ENCODE measurements at places on chromosomes 7 and 10.

GRCh38 chr10:76911184-76911583 is 726.4 kb downstream of the KCNMA1 start:
- no peak for DNase-seq

GRCh38 chr7:131673576-131673975 is 117.1 kb upstream of the PODXL start:
- DNase-seq: no peak

DNA sequence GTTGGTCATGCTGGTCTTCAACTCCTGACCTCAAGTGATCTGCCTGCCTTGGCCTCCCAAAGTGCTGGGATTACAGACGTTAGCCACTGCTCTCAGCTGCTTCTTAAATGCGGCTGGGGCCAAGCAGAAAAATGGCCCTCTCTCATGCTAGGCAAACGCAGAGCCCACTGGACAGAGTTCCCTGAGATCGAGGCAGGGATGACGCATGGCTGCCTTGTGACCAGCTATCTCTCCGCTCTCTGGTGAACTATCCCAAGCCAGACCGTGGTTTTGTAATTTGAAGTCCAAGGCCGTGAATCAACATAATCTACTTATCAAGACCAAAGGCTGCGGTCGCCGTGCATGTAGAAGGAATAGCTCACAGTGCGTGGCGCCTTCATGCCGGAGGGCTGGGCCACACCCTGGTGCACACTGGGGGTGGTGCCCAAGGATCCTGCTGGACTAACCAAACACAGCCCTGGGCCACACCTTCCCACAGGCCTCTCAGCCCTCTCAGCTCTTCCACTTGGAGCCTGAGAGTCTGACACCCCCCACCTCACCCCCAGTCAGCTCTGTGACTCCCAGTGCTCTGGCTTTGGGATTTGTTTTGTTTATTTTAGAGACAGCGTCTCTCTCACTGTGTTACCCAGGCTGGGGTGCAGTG is 88.1 kb upstream of the CUX1 start:
- DNase-seq: no peak

GRCh38 chr10:104548090-104548489 is 93.0 kb upstream of the SORCS3 start:
- DNase-seq: no peak

DNA sequence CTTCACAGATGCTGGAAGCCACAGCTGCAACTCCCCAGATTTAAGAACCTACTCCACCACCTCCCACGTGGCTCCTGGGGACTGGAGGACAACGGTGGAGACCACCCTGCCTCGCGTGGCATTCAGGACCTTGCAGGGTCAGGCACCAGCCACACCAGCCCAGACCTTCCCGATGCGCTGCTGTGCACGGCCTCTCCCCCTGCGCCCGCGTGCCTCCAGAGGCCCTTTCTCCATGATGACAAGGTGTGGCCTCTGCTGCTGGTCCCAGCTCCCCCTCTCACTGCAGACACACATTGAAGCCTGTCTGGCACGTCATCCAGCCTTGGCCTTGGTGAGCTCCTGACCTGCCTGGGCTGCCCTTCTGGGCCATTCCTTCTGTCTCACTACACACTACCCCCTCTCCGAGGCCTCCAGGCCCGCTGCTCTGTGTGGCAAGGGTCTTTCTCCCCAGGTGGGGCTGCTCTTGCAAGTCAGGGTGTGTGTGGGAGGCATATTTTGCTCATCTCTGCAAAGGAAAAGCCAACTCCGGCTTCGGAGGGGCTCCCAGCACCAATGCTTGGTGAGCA is 254.8 kb downstream of the MAD1L1 start:
- DNase-seq: no peak

- DNase-seq: no peak
These were observed 602.5 kb downstream of the TNS3 start for GRCh38 chr7:46979439-46979838.

- DNase-seq: no peak
These were observed 88.2 kb upstream of the CCDC71L start for GRCh38 chr7:106749165-106749564.

- peak; percentile 50 for DNase-seq
These were observed 40.1 kb downstream of the IQUB start for GRCh38 chr7:123494193-123494796.

GRCh38 chr7:149871576-149871975 is 2.2 kb upstream of the ATP6V0E2 start:
- DNase-seq: peak; percentile 97

DNA sequence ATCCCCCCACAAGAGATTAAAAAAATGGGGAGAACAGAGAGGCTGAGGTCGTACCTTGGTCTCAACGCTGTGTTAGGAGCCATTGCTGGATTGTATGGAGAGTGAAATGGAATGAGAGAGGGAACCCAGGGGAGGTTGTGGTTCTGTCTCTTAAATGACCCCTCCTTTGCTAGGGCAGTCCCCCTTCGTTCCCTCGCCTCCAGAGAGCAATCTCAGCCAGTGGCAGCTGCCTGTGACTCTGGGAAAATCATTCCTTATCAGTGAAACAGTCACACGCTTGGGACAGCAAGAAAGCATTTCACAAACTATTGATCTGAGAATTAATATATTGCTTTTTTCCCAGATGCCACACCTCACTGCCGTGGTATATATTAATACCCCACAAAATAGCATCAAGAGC is 12.0 kb upstream of the CARD11 start:
- DNase-seq: no peak

DNA sequence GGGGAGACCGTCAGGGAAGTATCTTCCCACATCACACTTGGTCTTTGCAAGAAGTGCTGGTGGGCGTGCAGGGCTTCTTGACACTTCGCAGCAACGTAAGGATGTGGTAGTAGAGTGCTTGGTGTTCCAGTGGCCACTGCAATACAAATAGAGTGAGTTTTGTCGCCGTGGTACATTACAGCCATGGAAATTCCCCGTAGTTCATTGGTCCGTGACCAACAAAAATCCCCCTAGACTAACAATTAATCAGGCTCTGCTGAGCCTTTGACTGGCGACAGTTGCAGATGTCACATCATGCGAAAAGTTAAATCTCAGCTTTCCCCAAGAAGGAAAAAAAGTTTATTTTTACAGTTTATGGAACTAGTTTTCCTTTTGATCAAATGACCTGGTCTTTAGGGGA is 134.7 kb downstream of the MGMT start:
- peak; percentile 10 for DNase-seq

DNA sequence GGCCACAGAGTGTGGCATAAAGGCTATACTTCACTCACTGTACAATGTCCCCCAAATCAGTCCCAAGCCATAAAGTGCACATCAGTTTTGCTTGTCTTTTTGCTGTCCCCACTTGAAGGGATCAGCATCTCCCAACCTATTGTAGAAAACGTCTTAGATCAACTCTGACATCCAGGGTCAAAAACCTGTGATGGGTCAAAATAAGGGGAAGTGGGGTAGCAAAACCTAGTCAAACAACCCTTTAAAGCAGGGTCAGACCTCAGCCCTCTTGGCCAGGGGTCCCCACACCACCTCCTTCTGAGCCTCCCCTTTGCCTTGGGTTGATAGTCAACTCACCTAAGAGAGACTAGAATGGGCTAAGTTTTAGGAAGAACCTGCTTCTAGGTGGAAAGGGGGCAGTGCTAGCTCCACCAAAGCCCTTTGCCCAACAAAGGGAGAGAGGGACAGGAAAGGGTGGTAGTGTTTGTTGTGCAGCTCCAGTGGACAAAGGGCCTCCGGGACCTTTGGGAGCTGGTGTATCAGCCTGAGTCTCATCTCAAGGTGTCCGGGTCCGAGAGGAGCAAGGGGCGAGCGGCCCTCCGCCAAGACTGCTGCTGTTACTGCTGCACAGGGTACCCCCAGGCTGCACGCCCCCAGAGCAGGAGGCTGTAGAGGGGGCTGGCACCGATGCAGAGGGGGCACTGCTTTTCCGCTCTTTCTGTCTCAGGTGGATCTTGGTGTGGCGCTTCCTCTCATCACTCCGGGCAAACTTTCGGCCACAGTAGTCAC is 3.3 kb downstream of the EGR2 start:
- no peak for DNase-seq

DNA sequence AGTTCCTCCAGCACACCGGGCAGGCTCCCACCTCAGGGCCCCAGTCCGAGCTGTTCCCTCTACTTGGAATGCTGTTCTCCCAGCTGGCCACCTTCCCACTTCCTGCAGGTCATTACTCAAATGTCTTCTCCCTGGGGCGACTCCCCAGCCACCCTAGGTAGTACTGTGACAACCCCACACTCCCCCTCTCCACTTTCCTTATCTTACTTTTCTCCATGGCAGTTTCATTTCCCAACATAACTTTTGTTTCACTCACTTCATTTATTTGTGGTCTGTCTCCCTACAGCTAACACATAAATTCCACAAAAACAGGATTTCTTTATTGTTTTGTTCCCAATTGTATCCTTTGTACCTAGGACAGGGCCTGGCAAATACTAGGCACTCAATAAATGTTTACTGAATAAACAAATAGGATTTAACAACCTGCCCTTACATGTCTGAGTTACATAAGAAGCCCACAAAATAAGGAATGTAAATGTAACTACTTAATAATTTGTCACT is 76.5 kb downstream of the JAZF1 start:
- no peak for DNase-seq

DNA sequence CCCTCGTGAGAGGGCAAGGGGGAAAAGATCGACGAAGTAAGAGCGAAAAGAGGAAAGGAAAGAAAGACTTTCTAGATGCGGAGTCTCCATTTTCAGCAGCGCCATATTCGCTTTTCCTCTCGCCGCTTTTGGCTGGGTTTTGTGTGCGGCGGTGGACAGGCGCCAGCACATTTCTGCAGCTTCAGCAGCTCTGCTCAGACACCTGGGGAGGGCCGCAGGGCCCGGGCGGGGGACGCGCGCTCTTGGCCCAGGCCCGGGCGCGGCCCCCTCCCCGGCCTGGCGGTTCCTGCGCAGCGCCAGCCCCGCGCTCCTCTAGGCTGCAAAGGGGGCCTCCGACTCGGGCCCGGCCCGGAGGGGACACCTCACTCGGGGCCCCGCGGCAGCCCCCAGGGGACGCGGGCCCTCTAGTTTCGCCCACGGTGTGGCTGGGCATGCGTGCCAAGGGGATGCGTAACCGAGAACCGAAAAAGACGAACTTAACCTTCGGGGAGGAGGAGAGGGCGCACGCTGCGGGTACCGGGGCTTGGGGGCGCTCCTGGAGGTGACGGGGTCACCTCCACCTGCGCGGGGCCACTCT is 34.5 kb upstream of the EBLN1 start:
- no peak for DNase-seq

DNA sequence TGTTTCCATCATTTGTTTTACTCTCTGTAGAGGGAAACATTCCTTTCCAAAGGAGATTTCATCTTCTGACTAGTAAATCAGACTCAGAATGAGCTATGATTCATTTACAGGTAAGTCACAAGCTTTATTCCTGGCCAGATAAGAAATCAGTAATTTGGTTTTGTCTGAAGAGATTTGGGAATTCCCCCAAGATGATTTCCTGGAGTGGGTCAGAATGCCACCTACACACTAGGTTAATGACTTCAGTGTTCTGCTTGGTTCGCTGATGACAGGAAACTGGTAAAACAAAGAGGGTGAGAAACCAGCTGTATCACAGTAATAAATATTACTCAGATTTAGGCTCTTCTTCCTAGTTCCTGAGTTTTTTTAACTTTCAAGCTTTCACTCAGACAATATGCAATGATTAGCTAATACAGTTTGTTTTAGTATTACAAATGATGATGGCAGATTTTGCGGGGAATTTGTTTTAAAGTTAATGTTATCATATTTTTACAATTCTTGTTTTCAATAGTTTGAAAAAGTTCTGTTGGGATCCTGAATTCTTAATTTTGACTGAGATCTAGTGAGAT is 8.3 kb upstream of the ASZ1 start:
- no peak for DNase-seq

- DNase-seq: peak; percentile 53
These were observed 6.8 kb downstream of the CYP26A1 start for GRCh38 chr10:93080350-93081046.

- DNase-seq: no peak
These were observed 456.7 kb downstream of the LRMDA start for GRCh38 chr10:75887992-75888680.

DNA sequence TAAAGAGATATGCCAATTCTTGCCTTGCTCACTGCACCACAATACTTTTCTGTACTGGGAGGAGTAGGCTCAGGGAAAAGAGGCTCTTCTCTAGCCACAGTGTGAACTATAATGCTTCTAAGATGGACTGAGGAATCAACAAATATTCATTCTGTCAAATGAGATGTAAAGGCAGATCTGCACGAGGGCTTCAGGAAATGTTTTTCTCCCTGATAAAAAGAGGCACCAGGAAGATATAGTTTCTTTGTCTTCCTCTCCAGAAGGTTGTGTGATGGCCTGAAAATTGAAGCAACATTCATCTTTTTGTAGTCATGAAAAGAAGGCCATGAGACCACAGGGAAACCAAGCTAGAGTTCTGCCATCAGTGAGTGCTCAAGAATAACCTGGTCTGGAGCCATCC is 79.1 kb upstream of the NME8 start:
- DNase-seq: no peak

DNA sequence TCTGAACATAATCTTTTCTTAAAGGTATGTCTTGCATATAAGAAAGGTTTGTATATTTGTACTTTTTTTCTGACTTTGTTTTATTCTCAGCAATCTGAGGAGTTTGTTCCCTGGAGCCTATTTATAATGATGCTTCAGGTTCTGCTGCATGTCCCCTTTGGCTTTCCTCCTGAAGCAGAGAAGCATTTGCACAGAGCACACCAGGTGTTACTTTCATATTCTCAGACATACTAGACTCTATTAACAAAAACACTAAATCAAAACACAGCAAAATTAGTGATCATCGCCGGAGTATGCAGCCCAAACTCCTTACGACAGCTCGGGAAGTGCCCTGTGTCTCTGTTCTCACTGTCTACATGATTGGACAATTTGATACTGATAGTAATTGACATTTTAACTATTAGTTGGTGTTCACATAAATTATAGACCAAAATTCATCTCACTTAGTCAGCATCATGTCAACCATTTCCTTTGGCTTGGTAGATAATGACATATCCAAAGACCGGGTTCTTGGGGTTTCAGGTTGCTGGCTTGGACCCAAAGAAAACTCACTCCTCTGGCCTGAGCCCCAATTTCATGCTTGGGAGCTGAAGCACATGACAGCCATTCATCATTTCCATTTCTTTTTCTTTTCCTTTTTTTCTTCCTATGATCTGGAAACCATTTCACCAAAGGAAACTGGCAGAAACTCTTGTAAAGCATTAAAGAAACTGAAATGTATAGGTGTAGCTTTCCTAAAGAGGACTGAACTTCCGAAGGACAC is 400.1 kb upstream of the NRP1 start:
- no peak for DNase-seq

DNA sequence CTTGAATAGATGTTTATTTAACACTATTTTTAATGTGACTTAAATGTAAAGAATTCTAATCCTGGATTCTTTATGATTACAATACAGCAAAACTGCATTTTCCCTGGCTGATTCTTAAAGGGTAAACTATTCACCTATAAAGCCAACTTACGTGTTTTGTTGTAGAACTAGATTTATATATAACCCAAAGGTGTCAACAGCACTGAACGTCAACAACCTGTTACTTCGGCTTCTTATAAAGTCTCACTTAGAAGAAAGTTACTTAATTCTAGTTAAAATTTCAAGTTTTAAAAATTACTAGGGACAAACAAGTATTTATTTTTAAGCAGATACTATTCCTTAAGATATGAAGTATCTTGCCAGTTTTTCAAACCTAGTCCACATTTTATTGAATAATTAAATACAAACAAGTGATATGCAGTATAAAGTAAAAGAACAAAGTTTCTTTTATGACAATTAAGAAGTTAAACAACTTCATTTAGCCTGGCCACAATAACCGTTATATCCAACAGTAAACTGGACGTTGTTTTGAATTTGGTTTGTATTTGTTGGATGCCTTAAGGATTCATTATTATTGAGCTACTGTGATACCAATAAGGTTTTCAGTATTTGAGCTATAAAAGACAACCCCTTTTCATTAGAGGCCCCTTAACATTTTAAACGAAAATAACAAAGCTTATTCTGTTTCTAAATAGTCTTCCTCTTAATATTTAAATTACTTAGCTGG is 83.1 kb downstream of the SNX10 start:
- DNase-seq: no peak
